Pancreas (tissue), 10 donors: ENCODE measurements at places on chromosomes 3 and 15. TPM values are rescaled to one million over a fixed set of nuclear protein-coding genes. Genes with fewer than 3 reads are reported as not detected.
A peak's percentile ranks its signal among the peaks of the same experiment; 100 is the strongest.

- DNase-seq = no peak
These were observed 62.3 kb downstream of the NOX5 start for GRCh38 chr15:69076756-69077155.

DNA sequence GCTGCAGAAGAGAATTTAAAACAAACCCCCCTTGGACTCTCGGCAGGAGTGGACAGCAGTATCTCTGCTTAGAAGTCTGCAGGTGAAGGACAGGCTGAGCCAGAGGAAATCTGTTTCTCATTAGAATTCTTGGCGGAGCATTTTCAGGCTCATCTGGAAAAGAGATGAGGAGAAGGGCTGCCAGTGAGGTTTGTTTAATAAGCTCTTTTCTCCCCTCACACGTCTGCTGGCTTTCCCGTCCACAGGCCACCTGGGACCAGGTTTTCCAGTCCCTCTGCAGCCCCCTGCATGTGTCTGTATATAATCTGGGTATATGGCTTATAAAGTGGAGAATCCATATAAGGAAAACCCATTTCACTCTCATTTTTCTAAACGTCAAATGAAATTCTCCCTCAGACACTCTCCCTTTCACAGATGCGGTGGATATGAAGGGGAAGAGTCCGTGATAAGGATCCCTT lies 155.4 kb upstream of the TPM1 start:
- DNase-seq = no peak

DNA sequence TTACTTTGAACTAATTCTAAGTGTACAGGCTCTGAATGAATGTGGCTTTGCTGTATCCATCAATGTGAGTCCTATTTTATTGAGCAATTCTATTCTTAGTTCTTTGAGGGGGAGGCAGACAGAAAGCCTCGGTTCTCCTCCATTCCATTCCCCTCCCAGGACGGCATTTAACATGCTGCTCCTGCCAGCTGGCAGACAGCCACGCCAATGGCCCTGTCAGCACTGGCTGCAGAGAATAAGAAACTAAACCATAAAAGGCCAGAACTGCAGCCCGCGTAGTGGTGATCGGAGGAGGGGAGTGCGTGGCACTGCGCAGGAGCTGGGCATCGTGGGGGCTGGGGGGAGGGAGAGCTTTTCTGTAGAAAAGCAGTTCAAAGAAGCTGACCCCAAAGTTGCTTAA lies 76.0 kb upstream of the HACD2 start:
- peak; percentile 75 for DNase-seq

GRCh38 chr3:45515999-45516725 lies 78.4 kb upstream of the LIMD1 start:
- no peak for DNase-seq

RYR3 gene
- polyA plus RNA-seq = 0.52 TPM

LXN gene
- polyA plus RNA-seq = 6.9 TPM

RAD51 gene
- 0.42 TPM for polyA plus RNA-seq

ARNT2 gene
- 3.5 TPM for polyA plus RNA-seq
